ENCODE measurements at places on chromosomes 1 and 21. TPM values are rescaled to one million over a fixed set of nuclear protein-coding genes. Genes with fewer than 3 reads are reported as not detected.

DNA sequence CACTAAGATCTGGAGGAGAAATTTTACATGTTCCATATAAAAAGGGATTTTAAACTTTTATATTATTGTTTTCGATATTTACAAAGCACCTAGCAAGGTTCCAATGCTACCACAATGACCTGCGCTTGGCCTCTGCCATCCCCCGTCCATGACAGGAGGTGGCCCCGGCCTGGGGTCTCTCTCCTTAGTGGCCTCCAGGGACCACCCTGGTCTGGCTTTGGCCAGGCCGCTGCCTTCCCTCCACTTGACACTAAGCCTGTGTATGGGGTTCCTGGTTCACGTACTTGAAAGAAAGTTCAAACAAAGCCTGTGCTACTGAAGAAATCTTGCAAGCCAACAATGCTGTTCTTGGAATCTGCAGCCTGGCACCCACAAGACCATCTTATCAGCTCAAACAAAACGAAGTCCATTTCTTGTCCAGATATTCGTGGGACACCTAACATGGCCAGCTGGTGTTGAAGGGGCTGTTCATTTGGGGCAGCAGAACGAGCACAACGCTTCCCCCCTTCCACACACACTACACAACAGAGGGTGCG lies 12.8 kb downstream of the PRDM15 start:
- H3K4me3 ChIP-seq: no peak overlapping the region
- no peaks in the 10 kb centered on the region for H3K4me1 ChIP-seq
- no peaks in the 10 kb centered on the region for H3K36me3 ChIP-seq

MNDA gene
- total RNA-seq: 0.55 TPM

DNA sequence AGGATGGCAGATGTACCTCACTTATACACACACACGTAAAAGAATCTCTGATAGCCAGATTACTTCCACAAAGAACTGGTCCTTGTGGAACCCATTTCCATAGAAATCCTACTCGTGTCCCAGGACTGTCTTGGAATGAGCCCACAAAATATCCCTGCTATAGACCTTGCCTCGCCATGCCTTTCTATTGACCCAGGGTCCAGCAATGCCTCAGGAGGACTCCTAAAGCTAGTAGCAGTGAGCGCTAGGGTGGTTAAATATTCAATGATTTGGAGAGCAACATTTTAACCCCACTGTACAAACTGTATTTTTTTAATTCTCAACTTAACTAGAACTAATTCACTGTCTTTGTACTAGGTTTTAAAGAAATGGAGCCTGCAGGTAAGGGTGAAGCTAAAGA lies 26.9 kb downstream of the OR10J5 start:
- no peaks in the 10 kb centered on the region for H3K4me1 ChIP-seq
- H3K27me3 ChIP-seq: no peaks in the 10 kb centered on the region
- no peak overlapping the region for H3K4me3 ChIP-seq
- no peaks in the 10 kb centered on the region for H3K36me3 ChIP-seq

- H3K4me3 ChIP-seq: no peak overlapping the region
- no peaks in the 10 kb centered on the region for H3K4me1 ChIP-seq
- no peaks in the 10 kb centered on the region for H3K36me3 ChIP-seq
- DNase-seq: no peak
- no peaks in the 10 kb centered on the region for H3K27me3 ChIP-seq
Measured at GRCh38 chr1:3695326-3696217, 43.3 kb downstream of the TP73 start.

CRNN gene
- not detected for total RNA-seq

DNA sequence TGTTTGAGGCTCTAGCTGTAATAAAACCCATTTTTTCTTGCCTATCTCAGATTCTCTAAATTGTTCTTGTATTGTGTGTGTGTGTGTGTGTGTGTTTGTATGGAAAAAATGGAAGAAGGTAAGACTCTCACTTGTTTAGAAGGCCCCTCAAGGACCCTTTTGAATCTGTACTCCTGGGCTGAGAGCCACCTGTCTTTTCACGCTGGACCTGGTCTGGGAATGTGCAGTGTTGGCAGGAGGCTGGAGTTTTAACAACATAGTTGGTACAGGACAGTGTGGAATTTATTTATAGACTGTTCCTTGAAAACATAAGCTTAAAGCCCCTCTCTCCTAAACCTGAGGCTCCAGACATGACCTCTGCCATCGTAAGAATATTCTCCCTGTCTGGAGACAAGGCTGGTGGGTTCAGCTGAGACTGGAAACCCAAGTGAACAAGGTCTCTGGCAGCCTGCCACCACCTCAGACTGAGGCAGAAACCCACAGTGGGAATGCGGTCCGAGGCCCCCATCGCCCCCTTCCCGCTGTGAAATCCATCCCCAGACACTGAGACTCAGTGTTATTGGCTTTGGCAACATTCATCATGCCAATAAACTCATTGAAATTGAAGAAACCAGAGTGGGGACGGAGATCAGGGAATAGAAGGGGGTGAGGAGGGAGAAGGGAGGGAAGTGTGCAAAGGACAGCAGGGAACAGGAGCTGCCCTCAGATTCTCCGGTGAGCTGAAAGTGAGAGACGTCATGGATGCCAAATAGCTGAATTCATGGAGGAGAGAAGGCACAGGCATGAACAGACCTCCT lies 24.6 kb upstream of the PLXNA2 start:
- H3K27me3 ChIP-seq: no peaks in the 10 kb centered on the region
- no peaks in the 10 kb centered on the region for H3K36me3 ChIP-seq
- H3K4me1 ChIP-seq: no peaks in the 10 kb centered on the region
- no peak overlapping the region for H3K4me3 ChIP-seq
- no peak overlapping the region for H3K27ac ChIP-seq

CTTNBP2NL gene
- total RNA-seq: 0.84 TPM
